ENCODE measurements at places on chromosomes 6 and 20.

GRCh38 chr20:34709831-34710567, 5.9 kb downstream of the TP53INP2 start:
- DNase-seq: peak; percentile 53

GRCh38 chr20:41142245-41142644, 4.9 kb downstream of the PLCG1 start:
- DNase-seq: no peak

GRCh38 chr20:64083804-64084684, at the start of gene LKAAEAR1:
Gene LKAAEAR1 (minus strand): TSS chr20:64084398. CDS start chr20:64084219, 179 bp downstream.
- DNase-seq: no peak

- DNase-seq: no peak
Measured at GRCh38 chr6:169881398-169881797, 130.0 kb downstream of the ERMARD start.

DNA sequence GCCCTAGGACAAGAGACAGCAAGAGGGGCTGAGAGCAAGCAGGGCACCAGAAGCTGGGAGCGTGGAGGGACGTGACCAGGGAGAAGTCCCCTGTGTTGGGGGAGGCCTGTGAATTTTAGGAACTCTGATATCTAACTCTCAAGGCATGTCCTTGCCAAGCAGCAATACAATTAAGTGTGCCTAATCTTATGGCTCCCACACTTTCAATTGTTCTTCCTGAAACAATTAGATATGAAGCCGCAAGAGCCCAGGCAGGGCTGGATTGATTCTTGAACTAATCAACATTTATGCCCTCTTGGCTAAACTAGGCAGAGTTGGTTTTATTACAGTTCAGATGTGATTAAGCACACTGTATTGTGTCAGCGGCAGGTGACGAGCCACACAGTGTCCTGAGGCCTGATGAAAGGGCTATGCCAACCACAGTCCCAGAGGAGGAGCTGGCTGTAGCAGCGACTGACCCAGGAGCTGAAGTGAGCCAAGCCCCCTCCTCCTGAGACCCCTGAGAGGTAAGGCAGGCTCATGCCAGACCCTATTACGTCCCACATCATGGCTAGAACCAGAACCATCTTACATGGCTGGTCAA, 4.2 kb upstream of the MAVS start:
- no peak for DNase-seq

- DNase-seq: no peak
Measured at GRCh38 chr6:91291071-91291470, 704.2 kb upstream of the MAP3K7 start.

DNA sequence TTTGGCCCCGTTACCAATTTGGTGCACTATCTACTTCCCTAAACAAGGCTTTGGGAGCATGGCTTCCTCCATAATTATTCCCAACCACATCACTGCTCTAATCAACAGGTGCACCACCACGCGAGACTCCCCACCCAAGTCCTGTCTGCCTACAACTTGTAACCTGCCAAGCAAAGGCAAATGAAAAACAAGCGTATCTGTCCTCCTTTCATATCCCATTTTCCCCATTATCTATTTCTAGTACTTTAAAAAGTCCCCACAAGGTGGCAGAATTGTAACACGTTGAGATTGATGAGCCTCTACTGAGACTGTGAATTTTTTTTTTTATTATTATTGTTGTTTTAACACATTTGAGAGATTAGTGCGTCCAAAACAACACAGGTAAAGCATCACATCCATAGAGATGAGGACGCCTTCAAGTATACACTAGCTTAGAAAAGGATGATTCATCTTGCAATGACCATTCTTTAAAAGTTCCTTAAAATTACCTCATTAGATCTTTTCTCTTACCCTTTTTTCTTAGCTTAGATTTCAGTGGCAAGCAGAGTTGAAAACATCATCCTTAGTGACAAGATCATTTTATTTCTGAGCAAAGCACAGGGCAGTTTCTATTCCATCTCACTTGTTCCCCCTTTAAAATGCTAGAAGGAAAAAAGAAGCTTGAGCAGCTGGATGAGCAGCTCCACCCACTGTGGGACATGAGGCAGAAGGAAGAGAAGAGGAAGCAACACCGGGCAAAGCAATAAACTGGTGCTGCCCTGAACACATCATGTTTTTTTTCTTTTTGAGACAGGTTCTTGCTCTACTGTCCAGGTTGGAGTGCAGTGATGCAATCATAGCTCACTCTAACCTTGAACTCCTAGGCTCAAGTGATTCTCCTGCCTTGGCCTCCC, 210.8 kb downstream of the ARHGAP18 start:
- DNase-seq: no peak

- no peak for DNase-seq
Measured at GRCh38 chr6:31610968-31611367, 4.1 kb upstream of the AIF1 start.

- no peak for DNase-seq
Measured at GRCh38 chr6:39803872-39804271, 11.7 kb downstream of the DAAM2 start.

- no peak for DNase-seq
Measured at GRCh38 chr20:51087266-51087665, 64.4 kb upstream of the KCNG1 start.

GRCh38 chr6:30689022-30689865, 1.5 kb downstream of the NRM start:
- DNase-seq: no peak

GRCh38 chr20:16778159-16778558, 30.0 kb downstream of the OTOR start:
- no peak for DNase-seq

GRCh38 chr6:154995254-154996015, at the start of gene TIAM2:
Gene TIAM2 (plus strand): TSS chr6:154995315. CDS start chr6:155129224, 133,909 bp downstream.
- no peak for DNase-seq

- no peak for DNase-seq
Measured at GRCh38 chr6:152094992-152095592, 287.6 kb downstream of the ESR1 start.

- no peak for DNase-seq
Measured at GRCh38 chr20:7449269-7449668, 491.0 kb downstream of the HAO1 start.

GRCh38 chr20:4844325-4844724, 122.6 kb downstream of the PRND start:
- no peak for DNase-seq

Measured in activated CD4-positive, CD25-positive, alpha-beta regulatory T cell (primary cell).